ENCODE measurements at places on chromosomes 11 and 22. TPM values are rescaled to one million over a fixed set of nuclear protein-coding genes. Genes with fewer than 3 reads are reported as not detected.

Gene VWCE
- not detected for total RNA-seq

Gene CBX7
- total RNA-seq: 10.4 TPM

Gene OR8G5
- total RNA-seq: not detected

Gene TSPAN32
- 1.7 TPM for total RNA-seq

Gene KIRREL3
- total RNA-seq: 0.72 TPM

Gene CEND1
- 1.4 TPM for total RNA-seq

Gene UBQLN3
- total RNA-seq: 2.6 TPM

Gene MEI1
- total RNA-seq: 7.5 TPM

Gene APOL1
- 5.8 TPM for total RNA-seq

Gene C1QTNF4
- 4.3 TPM for total RNA-seq

Gene MMP13
- not detected for total RNA-seq

Gene CPT1B
- total RNA-seq: not detected

Gene ANKK1
- total RNA-seq: 0.48 TPM

Gene DBX1
- total RNA-seq: not detected

Gene BLID
- total RNA-seq: 15.9 TPM

Gene TTC36
- 6.3 TPM for total RNA-seq

Gene MISFA
- total RNA-seq: 1.7 TPM

Gene MRPL16
- 36.6 TPM for total RNA-seq

Gene GGTLC3
- not detected for total RNA-seq

Gene ACRV1
- 2.2 TPM for total RNA-seq

Gene OR52I1
- 5.5 TPM for total RNA-seq

Gene FGF4
- total RNA-seq: 0.96 TPM

Gene VPS26B
- total RNA-seq: 16.1 TPM

Gene OR51F2
- 1.7 TPM for total RNA-seq

Gene TCN2
- total RNA-seq: 3.1 TPM

Gene SLC22A12
- 2.4 TPM for total RNA-seq
